ENCODE measurements at places on chromosomes 5 and 9. TPM values are rescaled to one million over a fixed set of nuclear protein-coding genes. Genes with fewer than 3 reads are reported as not detected.

DNA sequence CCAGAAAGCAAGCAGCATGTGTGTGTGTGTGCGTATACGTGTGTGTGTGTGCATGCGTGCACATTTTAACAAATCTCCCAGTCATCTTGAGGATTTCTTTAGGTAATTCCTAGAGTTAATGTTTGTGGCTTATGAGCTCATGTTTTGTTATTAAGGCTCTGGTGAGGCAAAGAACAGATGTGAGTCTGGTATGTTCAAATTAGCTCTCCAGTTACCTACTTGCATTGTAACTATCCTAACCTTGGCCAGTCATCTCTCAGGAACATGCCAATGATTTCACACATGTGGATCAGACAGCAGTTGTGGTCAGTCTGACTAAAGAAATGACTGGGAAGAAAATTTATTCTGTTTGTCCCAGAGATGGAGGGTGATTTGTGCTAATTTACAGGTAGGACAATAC is 163.1 kb downstream of the IZUMO3 start:
- DNase-seq, result no peak

SPEF2 gene
- total RNA-seq, result 1.2 TPM

FOXD4L5 gene
- total RNA-seq, result not detected

HTR4 gene
- not detected for total RNA-seq

DNA sequence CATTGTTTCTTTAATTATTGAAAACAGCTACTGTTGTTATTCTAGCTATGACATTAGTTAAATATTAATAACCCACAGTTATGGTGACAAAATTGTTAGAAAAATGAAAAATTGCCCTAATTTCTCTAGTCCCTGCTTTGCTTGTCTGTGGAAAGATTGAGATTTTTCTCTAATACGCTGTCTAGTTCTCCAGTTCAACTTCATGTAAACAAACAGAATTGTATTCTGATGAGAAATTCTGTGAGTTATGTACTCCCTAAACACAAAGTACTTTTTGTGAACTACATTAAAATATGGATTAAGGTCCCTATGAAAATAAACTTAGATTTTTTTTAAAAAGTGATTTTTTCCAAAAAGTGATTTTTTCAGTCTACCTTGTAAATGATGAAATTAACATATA is 8.7 kb downstream of the SLF1 start:
- no peak for DNase-seq

DNA sequence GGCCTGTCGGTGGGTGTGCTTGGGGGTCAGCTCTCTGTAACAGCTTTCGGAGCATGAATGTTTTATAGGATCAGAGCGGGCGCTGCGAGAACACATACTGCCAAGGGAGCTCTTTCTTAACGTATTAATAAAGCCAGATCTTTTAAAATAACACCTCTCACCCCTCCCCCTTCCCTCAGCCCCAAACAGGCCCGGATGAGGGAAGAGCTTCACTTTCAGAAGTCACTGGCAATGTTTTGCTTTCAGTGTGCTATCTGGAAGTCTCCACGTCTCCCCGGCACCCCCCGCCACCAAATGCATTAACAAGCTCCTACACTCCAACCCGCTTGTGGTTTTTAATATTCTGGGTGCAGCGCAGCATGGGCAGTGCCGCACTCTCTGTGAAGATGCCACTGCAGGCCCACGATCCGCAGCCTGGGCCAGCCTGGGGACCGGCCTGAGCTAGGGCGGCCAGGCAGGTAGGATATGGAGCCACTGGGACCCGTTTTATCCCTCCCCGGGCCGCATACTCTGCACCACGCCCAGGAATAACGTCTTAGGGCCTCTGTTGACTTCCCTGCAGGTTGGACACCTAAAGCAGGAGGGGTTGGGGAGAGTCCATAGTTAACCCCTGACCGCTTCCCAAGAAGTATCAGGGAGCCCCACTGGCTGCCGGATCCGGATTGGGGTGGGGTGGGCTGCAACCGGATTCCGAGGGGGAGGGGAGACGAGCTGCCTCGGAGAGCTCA is 12.6 kb downstream of the NR2F1 start:
- no peak for DNase-seq

GRCh38 chr9:76490249-76490990 is 31.4 kb downstream of the GCNT1 start:
- DNase-seq, result peak; percentile 68

DNA sequence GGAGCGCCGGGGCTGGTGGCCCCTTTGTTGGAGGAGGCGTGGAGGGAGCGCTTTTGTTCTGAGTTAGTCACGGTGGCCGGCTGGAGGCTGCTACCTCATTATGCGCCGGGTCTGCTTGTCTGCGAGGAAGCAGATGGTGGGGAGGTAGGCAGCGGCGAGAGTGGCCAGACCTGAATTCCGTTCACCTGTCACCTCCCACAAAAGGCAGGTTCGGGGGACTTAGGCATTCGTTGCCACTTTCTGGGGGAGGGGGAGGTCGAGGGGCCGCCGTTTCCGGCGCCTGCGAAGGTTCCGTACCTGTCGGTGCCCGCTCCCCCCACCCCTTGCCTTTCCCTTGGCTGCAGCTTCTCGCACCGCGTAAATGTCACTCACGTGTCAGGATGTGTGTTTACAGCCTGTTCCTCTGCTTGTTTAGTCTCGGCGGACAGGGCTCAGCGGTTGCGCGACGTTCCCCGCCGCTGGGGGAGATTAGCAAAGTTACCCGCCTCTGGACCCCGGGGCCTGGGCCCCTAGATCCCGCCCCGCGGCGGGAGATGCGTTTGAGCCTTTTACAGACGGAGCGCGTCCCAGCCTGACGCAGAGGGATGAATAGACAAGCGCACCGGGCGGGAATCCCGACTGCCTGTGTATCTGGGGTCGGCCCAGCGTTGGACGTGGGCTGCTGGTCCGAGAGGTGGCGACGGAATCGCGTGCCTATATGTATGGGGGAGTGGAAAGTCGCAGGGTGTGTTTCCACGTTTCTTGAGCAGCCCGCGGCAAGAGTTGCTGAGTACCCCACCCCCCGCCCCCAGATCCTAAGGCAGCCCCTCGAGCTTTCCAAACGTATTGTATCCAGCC is 2.7 kb upstream of the LHX2 start:
- DNase-seq, result no peak

DNA sequence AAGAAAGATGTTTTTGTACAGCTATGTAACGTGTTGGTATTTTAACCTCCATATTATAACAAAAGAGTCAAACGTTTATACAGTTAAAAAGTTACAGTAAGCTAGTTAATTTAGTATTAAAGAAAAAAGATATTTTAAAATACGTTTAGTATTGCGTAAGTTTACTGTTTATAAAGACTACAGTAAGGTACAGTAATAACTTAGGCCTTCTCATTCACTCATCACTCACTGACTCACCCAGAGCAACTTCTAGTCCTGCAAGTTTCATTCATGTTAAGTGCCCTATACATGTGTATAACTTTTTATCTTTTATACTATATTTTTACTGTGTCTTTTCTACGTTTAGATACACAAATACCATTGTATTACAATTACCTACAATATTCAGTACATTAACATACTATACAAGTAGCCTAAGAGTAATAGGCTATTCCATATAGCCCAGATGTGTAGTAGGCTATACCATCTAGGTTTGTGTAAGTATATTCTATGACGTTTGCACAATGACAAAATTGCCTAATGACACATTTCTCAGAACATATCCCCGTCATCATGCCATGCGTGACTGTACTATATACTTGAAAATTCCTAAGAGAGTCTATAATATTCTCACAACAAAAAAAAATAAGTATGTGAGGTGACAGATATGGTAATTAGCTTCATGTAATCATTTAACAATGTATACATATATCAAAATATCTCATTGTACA is 33.8 kb downstream of the ERP44 start:
- DNase-seq, result no peak

CD74 gene
- total RNA-seq, result 4.8 TPM

DNA sequence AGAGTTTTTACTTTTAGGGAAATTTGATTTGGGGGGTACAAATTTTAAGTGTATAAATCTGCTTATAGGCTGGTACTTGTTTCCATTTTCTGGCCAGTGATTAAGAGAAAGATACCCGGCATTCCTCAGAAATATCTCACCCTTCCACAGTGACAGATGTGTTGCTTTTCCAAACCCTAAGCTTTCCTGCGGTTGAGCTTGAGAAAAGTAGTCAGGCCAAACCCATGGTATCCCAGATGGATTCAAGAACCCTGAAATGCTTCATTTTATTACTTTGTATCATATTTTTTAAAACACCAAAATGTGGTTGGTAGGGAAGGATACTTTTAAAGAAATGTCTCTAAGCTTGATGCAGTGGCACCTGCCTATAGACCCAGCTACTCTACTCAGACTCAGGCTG is 23.5 kb downstream of the SPTAN1 start:
- no peak for DNase-seq

GRCh38 chr5:127153031-127153430 is 79.7 kb upstream of the C5orf63 start:
- no peak for DNase-seq

DNA sequence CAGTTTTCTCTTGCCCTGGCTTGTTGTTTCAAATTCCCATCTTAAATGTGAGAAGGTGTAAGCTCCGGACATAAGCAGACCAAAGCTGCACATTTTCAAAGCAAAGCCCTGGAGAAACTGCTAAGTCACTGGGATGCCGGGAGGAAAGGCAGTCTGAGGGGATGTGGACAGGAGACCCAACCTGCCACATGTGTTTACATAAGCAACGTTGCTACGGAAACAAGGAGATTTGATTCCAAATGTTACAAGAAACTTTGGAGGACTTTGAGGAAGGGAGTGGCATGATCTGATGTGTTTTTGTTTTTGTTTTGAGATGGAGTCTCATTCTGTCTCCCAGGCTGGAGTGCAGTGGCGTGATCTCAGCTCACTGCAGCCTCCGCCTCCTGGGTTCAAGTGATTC is 25.7 kb upstream of the INSYN2B start:
- DNase-seq, result no peak

GRCh38 chr9:126376311-126377175 is 49.9 kb downstream of the MVB12B start:
- DNase-seq, result no peak

- no peak for DNase-seq
Measured at GRCh38 chr9:134802216-134802795, 78.3 kb upstream of the FCN2 start.
